ENCODE measurements at places on chromosomes 16 and 17.

GRCh38 chr17:65609749-65610148 lies 48.3 kb upstream of the AXIN2 start:
- no peak for DNase-seq

DNA sequence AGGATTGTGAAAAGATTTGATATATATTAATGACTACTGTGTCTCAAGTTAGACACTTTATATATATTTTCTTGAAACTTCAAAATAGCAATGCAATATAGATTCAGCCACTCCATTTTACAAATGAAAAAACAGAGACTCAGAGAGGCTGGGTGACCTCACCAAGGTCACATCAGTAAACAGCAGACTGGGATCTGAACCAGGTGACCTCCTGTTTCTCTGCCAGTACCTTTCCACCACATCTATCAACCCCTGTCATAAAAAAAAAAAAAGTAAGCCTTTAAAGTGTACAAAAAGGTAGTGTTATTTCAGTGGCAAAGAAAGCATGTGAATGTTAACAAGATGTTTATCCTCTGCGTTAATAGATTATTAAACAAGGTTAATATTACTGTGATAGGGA lies 466.5 kb upstream of the DYNLRB2 start:
- no peak for DNase-seq

GRCh38 chr16:77191259-77191969 lies 424 bp downstream of the MON1B start:
- no peak for DNase-seq

GRCh38 chr17:82487910-82488309 lies 29.4 kb downstream of the NARF start:
- DNase-seq, result no peak

DNA sequence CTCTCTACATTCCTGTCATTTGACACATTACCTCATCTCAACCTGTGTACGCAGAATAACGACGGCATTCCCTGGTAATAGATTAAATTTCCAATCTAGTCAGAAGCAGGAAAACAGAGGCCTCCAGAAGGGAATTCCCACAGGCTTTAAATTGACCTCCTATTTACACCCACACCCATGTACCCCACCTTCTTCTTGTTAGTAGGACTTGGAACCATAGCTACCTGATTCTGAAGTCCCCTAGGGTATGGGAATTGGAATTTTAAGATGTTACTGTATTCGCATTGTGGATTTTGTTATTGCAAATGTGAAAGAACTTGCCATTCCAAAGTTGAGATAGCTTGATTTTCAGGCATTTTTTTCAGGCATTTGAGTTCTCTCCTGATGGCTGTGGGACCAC lies 377.5 kb upstream of the DYNLRB2 start:
- no peak for DNase-seq

- DNase-seq, result no peak
These were observed 366.2 kb upstream of the EEF2KMT start for GRCh38 chr16:5463820-5464219.

DNA sequence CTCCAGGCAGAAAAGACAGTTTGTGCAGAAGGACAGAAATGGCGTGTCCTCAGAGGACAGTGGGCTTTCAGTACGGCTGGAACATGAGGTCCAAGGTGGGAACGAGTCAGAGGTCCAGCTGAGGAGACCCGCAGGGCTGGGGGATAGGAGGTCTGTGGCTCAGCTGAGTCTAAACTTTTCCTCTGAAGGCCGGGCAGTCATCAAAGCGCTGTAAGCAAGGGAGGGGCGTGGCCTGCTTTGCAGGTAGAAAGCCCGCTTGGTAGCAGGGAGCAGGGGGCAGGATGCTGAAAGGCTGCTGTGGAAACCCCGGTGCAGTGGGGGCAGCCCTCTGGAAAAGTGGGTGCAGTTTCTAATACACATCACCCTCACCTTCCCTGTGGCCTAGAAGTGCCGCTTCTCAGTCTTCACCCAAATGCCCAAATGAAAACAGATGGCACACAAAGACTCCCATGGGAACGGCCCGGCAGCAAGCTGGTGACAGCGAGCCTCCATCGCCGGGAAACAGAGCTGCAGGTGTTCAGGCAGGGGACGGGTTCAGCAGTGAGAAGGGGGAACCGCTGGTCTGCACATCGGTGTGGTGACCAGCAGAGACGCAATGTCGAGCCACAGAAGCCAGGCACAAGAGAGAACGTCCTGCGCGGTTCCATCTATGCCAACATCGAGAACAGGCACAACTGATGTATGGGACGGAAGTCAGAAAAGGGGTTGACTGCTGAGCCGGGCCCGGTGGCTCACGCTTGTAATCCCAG lies 12.2 kb upstream of the OSGIN1 start:
- DNase-seq, result no peak

- peak; percentile 10 for DNase-seq
These were observed 498 bp downstream of the PKMYT1 start for GRCh38 chr16:2979669-2980226.

Data from NCI-H1436 (cell line).